ENCODE measurements at places on chromosomes 2 and 18. TPM values are rescaled to one million over a fixed set of nuclear protein-coding genes. Genes with fewer than 3 reads are reported as not detected.

- no peak for DNase-seq
Measured at GRCh38 chr2:200438846-200439245, 71.0 kb downstream of the KCTD18 start.

DNA sequence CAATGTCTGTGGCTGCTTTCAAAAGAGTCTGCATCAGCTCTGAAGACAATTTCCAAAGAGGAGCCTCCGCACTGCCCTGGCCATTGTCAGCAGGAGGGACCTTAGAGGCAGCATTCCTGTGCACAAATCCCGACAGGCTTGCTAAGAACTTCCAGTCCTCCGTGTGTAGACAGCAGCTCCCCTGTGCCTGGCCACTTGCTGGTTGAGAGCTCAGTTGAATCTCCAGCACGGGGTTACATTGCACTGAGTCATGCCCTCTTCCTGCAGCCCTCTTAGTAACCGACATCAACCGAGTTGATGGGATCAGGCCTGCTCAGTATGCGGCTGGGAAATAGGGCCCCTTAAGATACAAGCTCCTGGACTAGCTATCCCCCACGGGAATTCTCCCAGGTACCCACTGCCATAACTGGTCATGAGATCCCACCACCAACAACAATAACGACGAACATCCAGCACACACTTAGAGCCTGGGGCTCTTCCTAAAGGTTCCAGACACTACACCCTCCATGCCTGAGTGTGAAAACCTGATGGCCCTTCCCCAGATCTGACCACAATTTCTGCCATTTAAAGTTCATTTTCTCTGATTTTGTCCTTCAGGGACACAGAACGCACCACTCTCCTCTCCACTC lies 12.0 kb downstream of the ATP6V1B1 start:
- peak; percentile 60 for DNase-seq

DNA sequence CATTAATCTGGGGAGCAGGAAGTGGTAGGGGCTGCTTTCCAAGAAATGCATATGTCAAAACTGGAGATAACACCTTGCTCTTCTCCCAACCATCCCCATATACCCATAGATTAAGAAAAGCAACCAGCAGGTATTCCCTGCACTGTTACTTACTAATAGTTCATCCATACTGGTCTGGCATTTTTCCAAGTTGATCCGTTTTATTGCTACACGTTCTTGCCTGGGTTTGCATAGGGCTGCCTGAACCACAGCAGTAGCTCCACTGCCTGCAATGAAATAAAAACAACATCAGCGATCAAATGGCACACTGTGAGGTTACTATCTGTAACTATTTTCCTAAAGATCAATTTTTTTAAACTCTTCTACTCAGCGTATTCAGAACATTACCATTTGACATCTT lies 65.6 kb downstream of the STK39 start:
- DNase-seq, result peak; percentile 52

- no peak for DNase-seq
Measured at GRCh38 chr2:71851094-71851750, 296.4 kb downstream of the CYP26B1 start.

DNA sequence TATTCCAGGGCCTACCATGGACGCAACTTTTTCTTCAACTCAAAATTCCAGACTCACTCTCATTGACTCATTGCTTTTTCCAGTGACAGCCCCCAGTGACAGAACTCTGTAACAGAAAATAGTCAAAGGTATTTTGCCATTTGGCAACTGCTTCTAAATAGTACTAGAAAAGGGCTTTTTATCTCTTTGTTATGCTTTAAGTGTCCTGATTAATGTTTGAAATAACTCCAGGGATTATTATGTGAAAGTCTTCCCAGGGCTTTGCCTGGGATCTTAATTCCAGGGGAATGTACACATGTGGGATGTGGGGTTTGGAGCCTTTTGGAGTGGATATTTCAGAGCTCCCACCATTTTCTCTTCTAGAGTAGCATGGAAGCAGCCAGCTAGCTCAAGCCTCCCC lies 198.8 kb downstream of the KCNS3 start:
- DNase-seq, result no peak

DNA sequence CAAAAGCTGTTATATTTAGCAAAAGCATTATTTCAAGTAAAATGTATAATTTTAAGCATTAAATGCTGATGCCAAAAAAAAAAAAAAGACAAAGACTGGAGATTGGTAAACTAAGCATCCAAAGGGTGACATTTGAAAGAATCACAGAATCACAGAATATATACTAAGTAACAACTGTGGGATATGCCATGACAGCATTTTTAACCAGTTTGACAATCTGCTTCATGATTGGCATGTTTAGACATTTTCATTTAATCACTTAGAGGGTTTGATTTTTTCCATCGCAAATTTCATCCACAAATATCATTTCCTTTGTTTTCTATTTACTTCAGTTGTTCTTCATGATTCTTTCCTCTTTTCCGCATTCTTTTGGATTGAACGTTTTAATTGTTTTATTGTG lies 66.9 kb upstream of the TMEM18 start:
- no peak for DNase-seq

DNA sequence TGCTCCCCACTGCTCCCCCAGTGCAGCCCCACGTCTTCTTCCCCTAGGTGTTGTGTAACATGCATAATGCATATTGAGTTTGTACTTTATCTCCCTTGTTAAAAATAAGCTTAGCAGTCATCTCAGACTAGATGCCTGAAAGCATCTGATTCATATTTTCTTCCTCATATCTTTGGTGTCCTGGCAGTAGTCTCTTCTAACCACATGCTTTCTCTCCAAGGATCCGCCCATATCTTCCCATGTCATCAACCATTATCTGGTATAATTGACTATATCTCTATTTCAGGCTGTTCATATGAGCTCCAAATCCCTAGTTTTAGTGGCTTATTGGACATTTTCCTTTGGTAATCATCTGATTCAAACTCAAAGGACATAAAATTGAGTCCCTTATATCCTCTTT lies 426.3 kb downstream of the LRP1B start:
- no peak for DNase-seq

DNA sequence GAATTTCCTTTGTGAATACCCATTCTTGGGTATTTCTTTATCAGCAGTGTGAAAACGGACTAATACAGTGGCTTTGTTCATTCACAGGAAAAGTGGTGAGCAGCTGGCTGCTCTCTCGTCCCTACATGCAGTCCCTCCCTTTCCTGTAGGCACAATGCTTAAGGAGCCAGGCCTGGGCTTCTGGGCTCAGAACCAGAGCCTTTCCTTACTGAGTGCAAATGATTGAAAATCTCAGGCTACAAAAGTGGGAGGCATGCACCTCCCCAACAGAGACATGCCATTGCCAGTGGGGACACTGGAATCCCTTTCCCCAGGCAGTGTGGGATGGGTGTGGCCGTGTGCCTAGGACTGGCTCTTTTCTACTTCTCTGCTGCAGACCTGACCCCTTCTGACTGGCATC lies 61.3 kb downstream of the MCFD2 start:
- DNase-seq, result no peak

GRCh38 chr2:189555232-189555631 lies 25.4 kb downstream of the SLC40A1 start:
- peak; percentile 76 for DNase-seq

DNA sequence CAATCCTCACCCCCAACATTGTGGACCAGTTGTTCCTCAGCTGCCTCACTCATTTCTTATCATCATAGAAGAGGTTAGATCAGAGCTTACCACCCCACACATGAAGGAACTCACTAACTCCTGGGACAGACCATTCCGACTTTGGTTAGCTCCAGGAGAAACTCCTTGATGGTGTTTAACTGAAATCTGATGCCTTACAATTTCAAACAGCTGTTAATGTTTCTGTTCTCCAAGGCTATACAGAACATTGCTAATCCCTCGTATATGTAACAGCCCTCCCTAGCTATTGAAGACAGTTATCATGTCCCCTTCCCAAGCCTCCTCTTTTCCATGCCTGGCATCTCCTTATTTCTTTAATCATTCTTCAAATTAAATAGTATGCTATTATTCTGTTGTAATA lies 14.8 kb downstream of the ERBB4 start:
- DNase-seq, result no peak

GRCh38 chr2:6896930-6897759 lies 19.6 kb downstream of the RSAD2 start:
- peak; percentile 72 for DNase-seq

- DNase-seq, result no peak
Measured at GRCh38 chr2:63049970-63050333, 678 bp upstream of the OTX1 start.

DNA sequence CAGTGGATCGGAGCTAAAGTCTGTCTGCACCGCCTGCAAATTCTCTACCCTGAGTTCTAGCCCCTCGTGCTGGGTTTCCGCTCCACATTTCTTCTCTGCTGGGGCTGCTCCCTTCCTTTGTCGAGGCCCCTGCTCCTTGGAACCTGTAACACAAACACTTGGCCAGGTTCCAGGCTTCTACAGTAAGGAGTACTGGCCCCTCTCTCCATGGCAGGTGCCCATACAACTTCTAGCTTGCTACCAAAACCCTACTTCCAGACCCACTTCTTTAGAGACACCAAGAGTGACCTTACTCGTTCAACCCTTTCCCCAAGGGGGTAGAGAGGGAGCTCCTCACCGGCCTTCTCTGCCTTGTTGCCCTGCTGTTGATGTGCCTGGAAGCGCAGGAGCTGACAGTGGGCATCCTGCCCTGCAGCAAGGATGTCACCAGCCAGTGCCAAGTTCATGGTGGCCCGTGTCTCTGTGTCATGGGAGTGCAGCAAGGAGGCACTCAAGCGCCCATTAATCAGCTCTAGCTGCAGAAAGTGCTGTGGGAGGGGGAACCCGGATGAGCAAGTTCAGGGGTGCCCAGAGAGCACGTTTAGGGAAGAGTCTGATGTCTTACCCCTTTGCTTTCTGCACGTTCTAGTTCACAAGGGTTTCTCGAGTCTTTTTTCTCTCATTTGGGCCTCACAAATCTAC lies 1.1 kb downstream of the PREB start:
- DNase-seq, result no peak

DNA sequence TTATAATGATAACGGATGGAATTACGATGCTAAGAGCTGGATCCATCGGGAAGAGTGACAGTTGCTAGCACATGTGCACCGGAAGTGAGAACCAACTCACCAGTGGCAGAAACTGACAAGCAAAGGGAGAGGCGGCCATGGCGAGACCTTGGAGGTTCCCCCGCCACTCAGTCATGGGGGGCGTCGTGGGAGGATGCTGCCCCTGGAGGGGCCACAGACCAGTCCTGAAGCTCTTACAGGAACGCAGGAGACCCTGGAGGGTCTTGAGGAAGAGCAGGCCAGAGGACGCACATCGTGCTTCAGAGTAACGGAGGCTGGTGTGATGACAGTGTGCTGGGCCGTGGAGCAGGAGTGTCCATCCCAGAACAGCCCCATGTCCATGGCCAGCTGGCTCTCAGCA lies 53.1 kb upstream of the KCNG2 start:
- DNase-seq, result no peak

DNA sequence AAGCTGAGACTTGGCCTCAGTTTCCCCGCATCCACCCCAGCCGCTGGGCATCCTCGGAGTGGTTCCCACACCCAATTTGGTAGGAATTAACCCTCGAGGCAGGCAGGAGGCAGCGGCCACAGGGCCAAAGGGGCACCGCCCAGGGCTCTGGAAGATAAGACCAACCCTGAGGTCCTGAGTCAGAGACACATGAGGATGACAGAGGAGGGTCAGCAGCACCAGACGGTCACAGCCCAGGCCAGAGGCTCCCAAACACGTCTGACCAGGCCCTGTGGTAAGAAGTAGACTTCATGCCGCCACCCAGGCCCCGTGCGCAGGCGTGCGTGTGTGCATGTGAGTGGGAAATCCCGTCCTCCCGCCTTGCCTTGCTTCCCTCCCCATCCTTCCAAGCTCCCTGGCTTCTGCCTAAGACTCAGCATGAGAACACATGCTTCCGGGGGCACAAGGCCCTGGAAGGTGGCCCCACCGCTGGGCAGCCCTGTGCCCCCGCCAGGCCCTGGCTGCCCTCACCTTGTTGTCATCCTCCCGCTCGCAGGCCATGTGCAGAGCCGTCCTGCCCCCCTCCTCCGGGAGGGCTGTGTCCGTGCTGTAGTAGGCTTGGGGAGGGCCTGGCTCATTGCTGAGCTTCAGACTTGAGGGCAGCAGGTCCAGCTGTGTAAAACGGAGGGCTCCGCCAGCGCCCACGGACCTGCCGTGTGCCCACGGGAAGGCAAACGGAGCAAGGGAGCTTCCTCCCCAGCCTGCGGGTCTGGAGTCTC lies 46.3 kb downstream of the ANKMY1 start:
- no peak for DNase-seq

DNA sequence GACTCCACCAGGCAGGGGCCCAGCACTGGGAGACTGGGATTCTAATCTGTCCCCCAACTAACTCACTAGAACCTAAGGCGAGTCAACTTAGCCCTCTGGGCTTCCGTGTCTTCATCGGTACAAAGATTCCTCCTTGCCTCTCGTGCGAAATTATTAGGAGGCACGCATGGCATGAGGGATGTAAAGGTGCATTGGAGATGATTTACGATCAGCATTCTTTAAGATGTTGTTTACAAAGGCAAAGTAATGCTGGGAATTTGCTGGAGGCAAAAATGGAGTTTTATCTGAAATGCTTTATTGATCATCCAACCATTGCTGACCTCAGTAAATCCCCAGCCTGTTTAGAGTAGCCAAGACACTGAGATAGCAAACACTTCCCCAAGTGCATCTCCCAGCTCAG lies 171.8 kb upstream of the KLHL29 start:
- DNase-seq, result no peak

DNA sequence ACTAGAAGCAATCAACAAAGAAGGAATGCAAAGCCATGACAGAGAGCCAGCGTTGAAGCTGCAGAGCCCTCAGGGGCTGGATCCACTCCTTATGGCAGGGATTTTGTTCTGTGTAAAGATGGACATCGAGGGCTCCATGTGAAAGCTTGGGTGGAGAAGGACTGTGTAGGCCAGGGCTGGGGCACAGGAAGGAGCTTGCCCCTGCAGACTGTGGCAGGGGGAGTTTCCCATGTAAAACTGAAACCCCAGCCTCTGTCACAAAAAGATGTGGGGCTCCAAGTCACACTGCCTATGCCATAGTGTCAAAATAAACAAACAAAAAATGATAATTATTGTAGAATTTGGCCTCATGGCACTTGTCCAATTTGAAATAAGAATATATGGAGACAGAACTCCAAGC lies 408.7 kb upstream of the HS6ST1 start:
- no peak for DNase-seq

Gene SP5
- total RNA-seq, result 0.47 TPM

Gene MAP3K19
- total RNA-seq, result not detected

Gene HAAO
- total RNA-seq, result not detected

Measured in PC-3 (cell line).